ENCODE measurements at places on chromosomes 2 and 18.

- no peaks in the 10 kb centered on the region for H3K36me3 ChIP-seq
- H3K27ac ChIP-seq = no peak overlapping the region
- DNase-seq = no peak
- no peaks in the 10 kb centered on the region for H3K27me3 ChIP-seq
These were observed 2.7 kb upstream of the PPP4R1 start for GRCh38 chr18:9617006-9617542.

- H3K27ac ChIP-seq = no peak overlapping the region
- no peak for DNase-seq
- no peaks in the 10 kb centered on the region for H3K36me3 ChIP-seq
- no peak overlapping the region for H3K4me3 ChIP-seq
- H3K27me3 ChIP-seq = no peaks in the 10 kb centered on the region
- H3K4me1 ChIP-seq = no peaks in the 10 kb centered on the region
These were observed 511.6 kb downstream of the ARHGAP15 start for GRCh38 chr2:143640826-143641225.

GRCh38 chr2:235639428-235639773 lies 145.6 kb downstream of the AGAP1 start:
- no peak overlapping the region for H3K27ac ChIP-seq
- no peak overlapping the region for H3K4me3 ChIP-seq
- H3K36me3 ChIP-seq = 0 out of 2 replicates have a peak, but pooled peaks cover 1% of the 10 kb centered on the region
- DNase-seq = no peak
- H3K27me3 ChIP-seq = no peaks in the 10 kb centered on the region

GRCh38 chr2:41940060-41940744 lies 107.6 kb upstream of the PKDCC start:
- no peaks in the 10 kb centered on the region for H3K36me3 ChIP-seq
- H3K27me3 ChIP-seq = 0 out of 3 replicates have a peak, but pooled peaks cover 22% of the 10 kb centered on the region
- H3K4me1 ChIP-seq = no peaks in the 10 kb centered on the region

DNA sequence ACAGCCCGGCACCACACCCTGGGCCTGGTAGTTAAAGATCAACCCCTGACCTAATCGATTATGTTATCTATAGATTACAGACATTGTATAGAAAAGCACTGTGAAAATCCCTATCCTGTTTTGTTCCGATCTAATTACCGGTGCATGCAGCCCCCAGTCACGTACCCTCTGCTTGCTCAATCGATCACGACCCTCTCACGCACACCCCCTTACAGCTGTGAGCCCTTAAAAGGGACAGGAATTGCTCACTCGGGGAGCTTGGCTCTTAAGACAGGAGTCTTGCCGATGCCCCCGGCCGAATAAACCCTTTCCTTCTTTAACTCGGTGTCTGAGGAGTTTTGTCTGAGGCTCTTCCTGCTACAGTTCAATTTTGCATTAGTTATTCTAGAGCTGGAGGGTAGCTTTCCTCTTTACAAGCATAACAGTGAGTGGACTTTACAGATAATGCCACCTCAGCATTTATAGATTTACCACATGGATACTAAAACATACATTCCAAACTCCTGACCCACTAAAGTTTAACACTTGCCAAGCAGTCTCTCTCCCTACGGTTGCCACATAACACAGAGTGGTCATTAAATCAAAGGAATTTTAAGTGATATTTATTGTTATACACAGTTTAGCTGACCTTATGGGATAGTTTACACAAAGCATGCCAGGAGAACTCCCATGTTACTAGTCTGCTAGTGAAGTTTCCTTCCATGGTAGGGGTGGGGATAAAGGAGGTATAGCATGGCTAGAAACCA lies 101.0 kb downstream of the EVA1A start:
- DNase-seq = peak; percentile 15
- H3K27me3 ChIP-seq = no peaks in the 10 kb centered on the region
- no peaks in the 10 kb centered on the region for H3K36me3 ChIP-seq
- no peak overlapping the region for H3K4me3 ChIP-seq
- H3K27ac ChIP-seq = no peak overlapping the region
- H3K4me1 ChIP-seq = peaks cover 17% of the 10 kb centered on the region

- no peaks in the 10 kb centered on the region for H3K4me1 ChIP-seq
- H3K27me3 ChIP-seq = no peaks in the 10 kb centered on the region
- H3K4me3 ChIP-seq = no peak overlapping the region
- DNase-seq = no peak
- no peaks in the 10 kb centered on the region for H3K36me3 ChIP-seq
These were observed 198.5 kb downstream of the OTX1 start for GRCh38 chr2:63249161-63249560.

- no peak for DNase-seq
- H3K36me3 ChIP-seq = no peaks in the 10 kb centered on the region
- H3K4me1 ChIP-seq = peaks cover 6% of the 10 kb centered on the region
- H3K4me3 ChIP-seq = no peak overlapping the region
- no peak overlapping the region for H3K27ac ChIP-seq
These were observed 12.5 kb upstream of the RAB31 start for GRCh38 chr18:9695605-9696004.

- H3K4me1 ChIP-seq = no peaks in the 10 kb centered on the region
- H3K27me3 ChIP-seq = no peaks in the 10 kb centered on the region
- H3K4me3 ChIP-seq = no peak overlapping the region
- no peak overlapping the region for H3K27ac ChIP-seq
These were observed 66.3 kb upstream of the RPE start for GRCh38 chr2:209936106-209936666.

- no peak overlapping the region for H3K27ac ChIP-seq
- DNase-seq = no peak
- H3K4me1 ChIP-seq = no peaks in the 10 kb centered on the region
- H3K36me3 ChIP-seq = peaks cover 9% of the 10 kb centered on the region
- H3K27me3 ChIP-seq = no peaks in the 10 kb centered on the region
- no peak overlapping the region for H3K4me3 ChIP-seq
These were observed 86.9 kb downstream of the SOS1 start for GRCh38 chr2:39033980-39034379.
